ENCODE measurements at places on chromosomes 16 and 17.

DNA sequence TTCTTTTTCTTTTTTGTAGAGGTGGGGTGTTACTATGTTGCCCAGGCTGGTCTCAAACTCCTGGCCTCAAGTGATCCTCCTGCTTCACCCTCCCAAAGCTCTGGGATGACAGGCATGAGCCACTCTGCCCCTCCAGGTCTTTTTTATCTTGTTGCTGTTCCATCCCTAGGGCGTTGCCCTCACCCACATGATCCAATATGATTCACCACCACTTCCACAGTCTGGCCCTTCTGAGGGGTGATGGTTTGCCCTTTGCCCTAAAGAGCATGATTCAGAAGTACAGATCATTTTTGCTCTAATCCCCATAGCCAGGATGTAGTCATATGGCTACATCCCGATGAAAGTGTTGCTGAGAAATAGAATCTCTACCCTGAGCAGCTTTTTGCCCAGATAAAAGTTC is 18.8 kb downstream of the STX4 start:
- no peak for DNase-seq

- DNase-seq: no peak
Measured at GRCh38 chr16:22220714-22221113, 14.6 kb downstream of the EEF2K start.

- no peak for DNase-seq
Measured at GRCh38 chr17:58176200-58176599, 9.4 kb downstream of the OR4D2 start.

GRCh38 chr17:81722184-81723120 is 10.4 kb downstream of the SLC25A10 start:
- DNase-seq: no peak

DNA sequence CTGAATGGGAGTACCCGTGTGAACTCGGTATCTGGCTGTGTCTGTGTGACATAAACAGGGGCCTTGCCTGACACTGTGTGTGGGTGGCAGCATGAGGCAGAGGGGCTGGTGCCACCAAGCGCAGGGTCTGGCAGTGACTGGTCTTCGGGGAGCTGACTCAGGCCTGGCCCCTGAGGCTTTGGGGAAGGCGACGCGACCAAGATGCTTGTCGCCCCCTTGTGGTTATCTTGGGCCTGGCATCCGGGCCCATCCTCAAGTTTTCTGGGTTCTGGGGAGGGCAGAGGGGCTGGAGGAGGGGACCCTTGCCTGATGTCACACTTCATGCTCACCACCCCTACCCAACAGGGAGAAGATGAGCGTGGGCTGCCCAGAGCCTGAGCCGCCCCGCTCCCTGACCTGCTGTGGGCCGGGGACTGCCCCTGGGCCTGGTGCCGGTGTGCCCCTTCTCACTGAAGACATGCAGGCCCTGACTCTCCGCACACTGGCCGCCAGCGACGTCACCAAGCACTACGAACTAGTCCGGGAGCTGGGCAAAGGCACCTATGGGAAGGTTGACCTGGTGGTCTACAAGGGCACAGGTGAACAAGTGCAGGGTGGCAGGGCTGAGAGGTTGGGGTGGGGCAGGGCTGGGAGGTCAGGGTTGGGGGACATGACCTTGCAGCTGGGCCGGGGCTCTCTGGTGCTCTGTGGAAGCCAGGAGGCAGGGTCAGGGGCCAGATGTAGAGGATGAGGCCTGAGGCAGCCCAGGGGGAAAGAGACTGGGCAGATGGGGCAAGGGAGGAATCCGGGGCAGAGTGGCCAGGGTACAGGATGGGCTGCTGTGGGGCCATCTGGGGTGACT is 24.9 kb downstream of the SBK1 start:
- peak; percentile 76 for DNase-seq

DNA sequence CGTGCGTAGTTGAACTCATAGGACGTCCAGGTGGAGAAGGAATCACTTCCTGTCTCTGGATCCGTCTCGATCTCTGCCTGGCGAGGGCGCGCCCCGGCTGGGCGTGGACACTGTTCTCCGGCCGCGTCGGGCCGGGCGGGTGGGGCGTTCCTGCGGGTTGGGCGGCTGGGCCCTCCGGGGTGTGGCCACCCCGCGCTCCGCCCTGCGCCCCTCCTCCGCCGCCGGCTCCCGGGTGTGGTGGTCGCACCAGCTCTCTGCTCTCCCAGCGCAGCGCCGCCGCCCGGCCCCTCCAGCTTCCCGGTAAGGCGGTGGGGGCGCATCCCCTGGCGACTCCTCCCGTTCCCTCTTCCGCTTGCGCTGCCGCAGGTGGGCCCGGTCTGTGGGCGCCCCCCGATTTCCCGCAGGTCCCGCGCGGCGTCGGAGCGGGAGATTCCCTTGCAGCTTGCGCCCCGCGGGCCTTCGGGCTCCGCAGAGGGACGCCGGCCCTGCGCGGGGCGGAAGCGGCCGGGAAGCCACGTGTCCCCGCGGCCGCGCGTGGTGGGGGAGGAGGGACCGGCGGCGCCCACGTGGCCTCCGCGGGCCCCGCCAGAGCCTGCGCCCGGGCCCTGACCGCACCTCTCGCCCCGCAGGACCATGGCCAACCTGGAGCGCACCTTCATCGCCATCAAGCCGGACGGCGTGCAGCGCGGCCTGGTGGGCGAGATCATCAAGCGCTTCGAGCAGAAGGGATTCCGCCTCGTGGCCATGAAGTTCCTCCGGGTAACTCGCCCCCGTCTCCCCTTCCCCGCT is at the start of gene NME2:
Gene NME2 (plus strand): TSS at position 214 of the 789 bp plus-strand sequence. CDS start 420 bp downstream, at position 634.
- DNase-seq: peak; percentile 89

DNA sequence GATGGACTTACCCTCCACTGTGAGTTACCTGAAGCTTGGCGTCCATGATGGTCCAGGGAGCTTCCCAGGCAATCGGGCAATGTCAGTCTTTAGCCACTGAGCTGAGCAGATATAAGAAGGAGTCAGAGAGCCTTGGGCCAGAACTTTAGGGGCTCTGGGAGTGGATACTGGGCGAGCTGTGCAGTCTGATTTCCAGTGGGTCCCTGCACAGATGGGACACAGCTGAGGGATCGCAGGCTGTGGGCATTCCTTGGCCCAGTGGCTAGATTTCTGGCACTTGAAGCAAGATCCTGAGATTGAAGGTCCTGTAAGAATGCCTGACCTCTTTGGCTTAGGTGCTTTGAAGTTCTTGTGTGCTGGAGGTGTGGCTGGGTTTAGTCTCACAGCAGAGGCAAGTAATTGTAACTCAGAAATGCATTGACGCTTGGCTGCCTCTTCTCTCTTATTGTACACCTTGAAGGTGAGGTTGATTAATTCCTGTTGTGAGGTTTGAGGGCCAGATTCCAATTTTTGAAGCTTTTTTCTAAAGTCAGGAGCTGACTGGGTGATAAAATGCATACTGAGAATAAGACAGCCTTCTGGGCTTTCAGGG is 2283.8 kb downstream of the TP53TG3F start:
- no peak for DNase-seq

GRCh38 chr16:80123189-80123588 is 417.6 kb upstream of the DYNLRB2 start:
- DNase-seq: no peak

DNA sequence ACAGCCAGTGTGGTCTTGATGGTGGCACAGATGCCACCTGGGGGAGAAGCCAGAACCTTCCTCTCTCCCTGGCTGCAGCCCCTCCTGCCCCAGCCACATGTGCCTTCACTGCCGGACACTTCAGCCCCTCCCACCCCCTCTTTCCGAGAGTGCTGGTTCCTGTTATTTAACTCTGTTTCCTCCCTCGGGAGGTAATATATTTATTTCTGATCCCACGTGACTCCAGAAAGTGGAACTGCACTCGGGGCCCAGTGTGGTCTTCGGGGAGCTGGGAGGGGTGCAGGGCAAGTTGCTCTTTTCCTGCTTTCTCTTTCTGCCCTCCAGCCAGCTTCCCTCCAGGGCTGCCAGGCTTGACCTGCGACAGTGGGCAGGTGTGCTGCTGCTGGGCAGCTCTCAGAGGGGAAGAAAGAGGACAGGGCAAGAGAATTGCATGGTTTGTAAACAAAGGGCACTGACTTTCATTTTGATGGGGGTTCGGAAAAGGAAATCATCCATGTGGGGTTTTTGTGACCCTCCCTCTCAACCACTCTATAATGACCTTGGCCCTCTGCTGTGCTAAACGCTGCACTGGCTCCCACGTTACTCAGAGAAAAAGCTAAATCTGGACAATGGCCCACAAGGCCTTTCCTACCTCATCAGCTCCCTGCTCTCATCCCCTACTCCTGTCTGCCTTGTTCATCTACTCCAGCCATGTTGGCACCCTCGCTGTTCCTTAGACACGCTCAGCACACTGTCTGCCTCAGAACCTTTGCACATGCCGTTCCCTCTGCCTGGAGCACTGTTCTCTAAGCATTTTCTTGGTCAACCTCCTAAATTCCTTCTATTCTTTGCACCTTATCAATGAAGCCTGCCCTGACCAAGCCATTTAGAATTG is 8.2 kb upstream of the CIITA start:
- DNase-seq: peak; percentile 47

GRCh38 chr16:13902677-13903076 is 17.3 kb upstream of the ERCC4 start:
- no peak for DNase-seq
